HEK293T (cell line): ENCODE measurements at places on chromosomes 13 and 19.

GRCh38 chr19:48247212-48247611, 8.5 kb downstream of the CARD8 start:
- DNase-seq, result no peak

- no peak for DNase-seq
These were observed 3.2 kb upstream of the SACS start for GRCh38 chr13:23436680-23437079.

DNA sequence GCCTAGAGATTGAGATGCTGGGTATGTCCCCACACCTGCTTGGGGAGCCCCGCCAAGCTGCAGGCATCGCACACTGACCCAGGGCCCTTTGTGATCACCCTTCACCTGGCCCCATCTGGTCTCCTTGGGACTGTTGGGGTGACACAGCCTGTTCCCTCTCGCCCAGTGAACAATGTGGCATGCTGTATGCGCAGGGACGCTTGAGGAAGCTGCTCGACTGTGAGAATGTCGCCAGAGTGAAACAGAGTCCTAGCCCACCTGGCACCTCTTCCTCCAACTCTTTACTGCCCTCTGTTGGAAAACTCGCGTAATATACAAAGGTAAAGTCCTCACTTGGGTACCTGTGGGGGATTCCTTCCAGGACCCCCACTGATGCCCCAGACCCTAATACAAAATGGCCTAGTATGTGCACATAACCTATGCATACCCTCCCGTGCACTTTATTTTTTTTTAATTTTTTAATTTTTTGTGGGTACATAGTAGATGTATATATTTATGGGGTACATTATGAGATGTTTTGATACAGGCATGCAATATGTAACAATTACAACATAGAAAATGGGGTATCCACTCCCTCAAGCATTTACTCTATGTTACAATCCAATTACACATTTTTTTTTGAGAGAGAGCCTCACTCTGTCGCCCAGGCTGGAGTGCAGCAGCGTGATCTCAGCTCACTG, 9.0 kb downstream of the BLOC1S3 start:
- peak; percentile 67 for DNase-seq

GRCh38 chr13:30364133-30364532, 56.8 kb upstream of the KATNAL1 start:
- no peak for DNase-seq

GRCh38 chr13:95660981-95661581, 15.9 kb upstream of the DNAJC3 start:
- peak; percentile 25 for DNase-seq

DNA sequence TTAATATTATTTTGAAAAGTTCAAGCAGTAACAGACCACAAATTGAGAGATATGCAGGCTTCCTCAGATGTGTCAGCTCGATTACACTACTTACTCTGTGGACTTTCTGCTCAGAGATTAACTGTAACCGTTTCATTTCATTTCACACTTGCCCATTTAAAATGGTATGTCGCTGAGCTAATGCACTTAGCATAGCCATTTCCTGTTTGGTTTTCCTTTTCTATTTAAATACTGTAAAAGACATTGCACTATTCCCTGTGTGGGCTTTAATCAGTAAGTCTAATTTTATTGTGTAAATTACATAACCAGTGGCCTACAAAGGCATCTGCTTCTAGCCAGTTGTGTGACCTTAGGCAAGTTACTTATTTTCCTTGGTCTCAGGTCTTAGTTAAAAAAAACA, 237.6 kb downstream of the LACC1 start:
- DNase-seq, result no peak

DNA sequence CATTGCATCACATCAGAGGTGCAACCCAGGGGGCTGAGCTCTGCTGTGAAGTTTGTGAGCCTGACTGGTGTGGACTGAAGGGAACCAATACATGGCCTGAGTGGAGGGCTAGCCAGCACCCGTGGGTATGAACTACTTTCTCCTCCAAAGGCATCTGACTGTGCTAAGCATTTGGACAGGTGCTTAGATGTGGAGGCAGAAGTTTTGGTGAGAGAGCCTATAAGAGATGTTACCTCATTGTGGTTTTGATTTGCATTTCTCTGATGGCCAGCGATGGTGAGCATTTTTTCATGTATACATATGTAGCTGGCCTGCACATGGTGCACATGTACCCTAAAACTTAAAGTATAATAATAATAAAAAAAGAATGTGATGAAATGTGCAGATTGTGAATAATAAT, 46.9 kb downstream of the TEX29 start:
- no peak for DNase-seq

GRCh38 chr19:641702-642101, 2.0 kb downstream of the FGF22 start:
- DNase-seq, result no peak
